ENCODE measurements at places on chromosomes 6 and 20.

GRCh38 chr6:155434096-155434495 is 21.5 kb downstream of the NOX3 start:
- no peak for DNase-seq

- DNase-seq, result no peak
Observed at GRCh38 chr20:51547951-51548350, 5.4 kb upstream of the NFATC2 start.

DNA sequence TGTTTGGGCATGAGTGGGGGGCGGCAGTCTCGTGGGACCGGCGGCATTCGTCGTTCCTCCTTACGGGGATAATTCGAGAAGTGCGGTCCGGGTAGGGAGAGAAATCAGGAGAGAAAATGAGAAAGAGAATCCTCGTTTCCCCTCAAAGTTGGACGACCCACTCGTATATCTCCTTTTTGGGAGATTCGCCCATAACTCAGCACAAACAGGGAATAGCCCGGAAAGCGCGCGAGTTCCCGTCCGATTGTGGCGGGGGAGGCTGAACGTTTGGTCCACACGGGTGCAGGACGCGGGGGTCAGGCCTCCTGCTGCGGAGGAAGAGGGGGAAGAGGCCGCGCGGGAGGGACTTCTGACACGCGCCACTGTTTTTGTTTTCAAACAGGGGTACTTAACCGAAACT is 42.4 kb downstream of the POPDC3 start:
- no peak for DNase-seq

GRCh38 chr6:37109714-37110499 is 60.0 kb upstream of the PIM1 start:
- DNase-seq, result no peak

DNA sequence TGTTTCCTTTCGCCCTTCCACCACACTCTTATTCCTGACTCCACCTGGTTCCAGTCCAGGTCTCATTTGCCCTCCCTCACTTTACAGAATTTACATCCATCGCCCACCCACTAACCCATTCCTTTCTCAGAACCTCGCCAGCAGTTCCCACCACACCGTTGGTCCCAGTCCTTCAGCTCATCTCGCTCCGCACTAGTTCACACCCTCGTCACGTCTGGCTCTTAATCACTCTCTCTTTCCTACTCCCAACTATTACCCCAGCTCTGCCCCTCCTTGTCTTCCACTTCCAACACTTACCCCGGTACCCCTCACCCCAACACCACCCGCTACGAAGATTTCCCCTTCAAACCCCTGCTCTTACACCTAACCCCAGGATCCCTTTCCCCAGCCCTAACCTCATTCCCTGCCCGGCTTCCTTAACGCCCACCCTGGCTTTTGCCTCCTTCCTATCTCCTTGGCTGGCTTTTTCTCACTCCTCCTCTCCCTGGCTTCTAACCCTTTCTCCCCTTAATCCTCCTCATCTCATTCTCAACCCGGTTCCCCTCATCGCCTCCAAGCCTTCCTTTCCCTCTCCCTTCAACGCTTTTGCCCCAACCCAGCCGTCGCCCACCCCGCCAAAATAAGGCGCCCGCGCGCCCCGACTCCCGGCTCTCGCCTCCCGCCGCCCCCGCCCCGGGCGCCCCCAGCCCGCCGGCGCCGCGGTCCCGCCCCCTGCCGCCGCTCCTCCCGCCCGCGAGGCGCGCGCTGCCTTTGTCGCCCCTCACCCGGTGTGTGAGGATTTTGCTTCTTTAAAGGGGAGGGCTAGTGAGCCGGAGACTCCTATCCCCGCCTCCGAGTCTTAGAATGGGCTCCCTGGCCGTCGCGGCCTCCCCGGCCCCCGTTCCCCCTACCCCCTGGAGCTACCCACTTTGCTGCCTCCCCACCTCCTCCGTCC is 542 bp downstream of the USP49 start:
- no peak for DNase-seq
